ENCODE measurements at places on chromosomes 13 and 19. TPM values are rescaled to one million over a fixed set of nuclear protein-coding genes. Genes with fewer than 3 reads are reported as not detected.

DNA sequence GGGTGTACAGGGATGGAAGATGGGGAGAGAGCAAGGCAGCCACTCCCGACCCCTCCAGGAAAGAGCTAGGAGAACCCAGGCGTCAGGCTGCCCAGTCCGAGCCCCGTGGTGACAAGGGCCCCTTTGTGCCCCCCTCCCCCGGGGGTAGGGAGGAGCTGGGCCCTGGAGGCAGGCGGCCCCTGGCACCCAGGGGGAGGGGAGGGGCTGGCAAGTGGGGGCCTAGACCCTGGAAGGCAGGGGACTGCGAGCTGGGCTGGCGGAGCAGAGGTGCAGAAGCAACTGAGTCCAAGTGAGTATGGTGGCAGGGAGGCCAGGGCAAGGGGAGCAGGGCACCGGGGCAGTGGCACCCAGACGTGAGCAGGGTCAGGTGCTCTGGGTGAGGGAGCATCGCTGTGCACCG, at the start of gene MAG:
MAG (plus strand) TSS at position 246 of the 400 bp plus-strand sequence. CDS start 3,248 bp downstream, outside the sequence.
- DNase-seq: no peak

The TEX101 gene
- total RNA-seq: not detected

DNA sequence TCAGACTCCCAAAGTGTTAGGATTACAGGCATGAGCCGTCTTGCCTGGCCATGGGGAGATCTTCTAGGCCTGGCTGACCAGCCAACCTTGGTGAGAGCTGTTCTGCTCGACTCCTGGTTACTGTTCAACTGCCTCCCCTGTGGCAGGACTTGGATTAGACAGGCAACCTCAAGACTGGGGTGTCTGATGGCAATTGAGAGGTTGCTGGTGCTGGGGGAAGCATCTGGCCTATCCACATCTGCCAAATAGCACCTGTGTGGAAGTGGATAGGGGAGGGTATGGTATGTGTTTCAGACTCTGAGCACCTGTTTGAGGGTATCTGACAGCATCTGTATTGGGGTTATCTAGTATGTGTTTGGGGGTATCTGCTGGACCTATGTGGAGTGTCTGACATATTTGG, 44.7 kb downstream of the ARHGEF18 start:
- no peak for DNase-seq

- peak; percentile 28 for DNase-seq
Observed at GRCh38 chr13:74768521-74769085, 634.4 kb upstream of the KLF12 start.

The ARID3A gene
- 39.3 TPM for total RNA-seq

- DNase-seq: no peak
Observed at GRCh38 chr13:43203781-43204180, 180.4 kb downstream of the DNAJC15 start.

DNA sequence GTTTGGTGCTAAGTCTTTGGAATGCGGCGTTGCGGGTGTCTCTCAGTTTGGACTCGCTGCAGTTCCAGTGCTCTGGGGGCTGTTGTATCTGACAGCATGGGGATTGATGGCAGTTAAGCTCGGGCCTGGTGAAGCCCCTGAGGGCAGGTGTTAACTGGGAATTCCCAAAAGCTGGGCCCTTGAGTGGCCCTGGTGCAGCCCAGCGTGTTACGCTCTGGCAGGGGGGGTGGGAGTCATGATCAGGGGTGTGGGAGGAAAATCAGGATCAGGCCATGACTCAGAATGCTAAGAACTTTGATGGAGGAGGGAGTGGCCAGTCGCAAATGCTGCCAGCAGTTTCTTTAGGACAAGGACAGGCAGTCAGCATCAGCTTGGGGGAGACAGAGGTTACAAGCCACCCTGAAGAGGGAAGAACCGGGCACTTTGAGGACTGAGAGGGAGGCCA, 19.6 kb downstream of the AP2A1 start:
- peak; percentile 71 for DNase-seq

Data from fibroblast of villous mesenchyme (primary cell).